ENCODE measurements at places on chromosomes 2 and 18. TPM values are rescaled to one million over a fixed set of nuclear protein-coding genes. Genes with fewer than 3 reads are reported as not detected.
A peak's percentile ranks its signal among the peaks of the same experiment; 100 is the strongest.

GRCh38 chr2:129756276-129756675 is 223.2 kb upstream of the RAB6C start:
- DNase-seq = no peak

GRCh38 chr2:156476850-156477206 is 40.6 kb downstream of the GPD2 start:
- peak; percentile 33 for DNase-seq

GRCh38 chr18:22346401-22346952 is 71.2 kb downstream of the CTAGE1 start:
- peak; percentile 46 for DNase-seq

HOXD1 gene
- not detected for total RNA-seq

DNA sequence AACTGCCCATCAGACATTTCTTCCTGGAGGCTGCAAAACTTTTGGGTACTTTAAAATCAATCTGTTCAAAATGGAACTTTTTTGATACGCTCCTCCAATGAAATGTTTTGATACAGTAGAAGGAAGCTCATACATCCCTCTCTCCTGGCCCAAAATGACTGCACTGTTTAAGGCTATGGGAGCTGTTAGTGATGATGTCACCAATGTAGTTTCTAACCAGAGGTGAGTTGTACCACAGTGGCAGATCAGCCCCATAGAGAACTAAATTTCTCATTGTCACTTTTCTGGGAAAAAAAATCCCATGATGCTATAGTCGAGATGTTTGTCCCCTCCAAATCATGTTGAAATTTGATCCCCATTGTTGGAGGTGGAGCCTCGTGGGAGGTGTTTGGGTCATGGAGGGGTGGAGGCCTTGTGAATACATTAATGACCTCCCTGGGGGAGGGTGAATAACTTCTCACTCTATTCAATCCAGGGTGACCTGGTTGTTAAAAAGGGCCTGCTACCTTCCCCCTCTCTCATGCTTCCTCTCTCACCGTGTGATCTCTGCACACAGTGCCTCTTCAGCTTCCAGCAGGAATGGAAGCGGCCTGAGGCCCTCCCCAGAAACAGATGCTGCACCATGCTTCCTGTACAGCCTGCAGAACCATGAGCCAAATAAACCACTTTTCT is 117.4 kb upstream of the NPAS2 start:
- no peak for DNase-seq

GRCh38 chr2:80496775-80497174 is 192.2 kb upstream of the LRRTM1 start:
- DNase-seq = no peak

DNA sequence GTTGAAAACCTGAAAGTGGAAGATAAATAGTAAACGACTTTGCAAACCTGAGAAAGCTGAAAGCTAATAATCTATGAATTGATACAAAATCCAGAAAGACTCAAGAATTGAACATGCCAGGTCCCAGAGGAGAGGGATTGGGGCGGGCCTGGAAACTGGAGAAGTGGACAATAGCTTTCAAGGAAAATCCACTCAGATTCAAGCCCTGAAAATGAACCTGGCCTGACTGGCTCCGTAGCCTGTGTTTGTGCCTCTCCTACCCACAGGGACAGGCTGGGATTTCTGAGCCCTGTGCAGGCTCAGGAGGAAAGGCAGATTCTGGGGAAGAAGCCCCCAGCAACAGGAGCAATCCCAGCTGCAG is 274.8 kb upstream of the HS6ST1 start:
- DNase-seq = no peak

DNA sequence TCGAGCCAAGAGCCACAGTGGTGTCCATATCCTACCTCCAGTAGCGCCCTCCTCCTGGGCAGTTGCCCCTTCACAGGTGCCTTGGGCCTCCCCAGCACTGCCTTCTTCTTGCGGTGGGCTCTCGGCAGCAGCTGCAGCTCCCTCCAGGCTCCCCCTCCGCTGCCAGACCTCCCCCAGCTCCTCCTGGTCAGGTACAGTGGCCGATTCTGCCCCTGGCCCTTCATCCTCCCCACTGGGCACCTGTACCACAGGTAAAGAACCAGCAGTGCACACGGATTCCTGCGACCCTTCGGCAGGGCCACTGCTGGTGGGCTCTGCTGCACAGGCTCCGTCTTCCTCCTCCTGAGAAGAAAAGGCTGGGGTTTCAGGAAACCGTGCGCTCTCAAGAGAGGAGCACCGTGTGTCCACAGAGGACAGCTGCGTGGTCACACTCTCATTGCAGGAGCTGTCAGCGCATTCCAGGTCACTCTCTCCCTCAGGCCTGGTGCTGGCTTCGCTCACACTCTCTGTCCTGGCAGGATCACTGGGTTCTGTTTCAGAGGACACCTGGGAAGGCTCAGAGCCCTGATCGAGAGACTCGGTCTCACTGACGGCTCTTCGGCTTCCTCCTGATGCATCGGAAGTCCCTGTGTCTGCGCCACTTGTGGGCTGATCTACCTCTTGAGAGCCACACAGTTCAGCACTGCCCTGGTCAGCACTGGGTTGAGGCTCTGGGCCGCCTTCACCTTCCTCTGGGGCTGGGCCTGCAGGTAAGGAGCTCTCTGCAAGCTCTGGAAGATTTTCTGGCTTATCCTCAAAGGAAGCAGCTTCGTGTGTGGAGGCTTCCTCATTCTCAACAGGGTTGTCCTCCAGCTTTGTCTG is 147.4 kb upstream of the STK17B start:
- DNase-seq = no peak

HOXD10 gene
- total RNA-seq = not detected

- peak; percentile 4 for DNase-seq
These were observed 16.8 kb upstream of the LYPD6 start for GRCh38 chr2:149313512-149313972.

GRCh38 chr2:38129481-38129880 is 53.5 kb upstream of the CYP1B1 start:
- DNase-seq = no peak

GRCh38 chr2:207281436-207281835 is 115.7 kb upstream of the KLF7 start:
- DNase-seq = no peak

- no peak for DNase-seq
These were observed 187.9 kb downstream of the VAPA start for GRCh38 chr18:10101729-10102128.

DNA sequence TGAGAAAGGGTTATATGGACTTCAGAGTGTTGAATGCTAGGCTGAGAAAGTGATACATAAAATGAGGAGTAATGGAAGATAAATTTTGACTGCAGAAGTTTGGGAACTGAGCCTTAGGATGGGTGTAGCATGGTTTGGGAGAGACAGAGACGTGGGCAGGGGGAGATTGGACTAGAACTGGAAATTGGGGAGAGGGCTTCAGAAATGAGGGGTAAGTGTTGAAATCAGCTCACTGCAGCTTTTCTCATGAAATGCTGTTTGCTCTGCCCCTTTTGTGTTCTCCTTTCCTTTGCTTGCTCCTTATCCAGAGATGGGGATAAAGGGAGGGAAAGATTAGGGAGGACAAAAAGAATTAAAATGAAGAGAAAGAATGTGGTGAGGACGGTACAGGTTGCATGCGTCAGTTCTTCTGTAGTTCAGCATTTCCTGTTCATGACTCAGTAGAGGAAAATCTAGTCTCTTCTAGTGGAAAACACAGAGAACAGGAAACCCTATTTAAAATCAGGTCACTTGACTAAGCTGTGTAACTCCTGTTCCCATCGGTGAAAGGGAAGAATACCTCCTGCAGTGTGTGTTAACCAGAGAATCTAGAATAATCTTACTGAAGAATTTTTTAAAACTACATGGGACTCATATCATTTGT is 105.6 kb downstream of the CRIM1 start:
- no peak for DNase-seq

DNA sequence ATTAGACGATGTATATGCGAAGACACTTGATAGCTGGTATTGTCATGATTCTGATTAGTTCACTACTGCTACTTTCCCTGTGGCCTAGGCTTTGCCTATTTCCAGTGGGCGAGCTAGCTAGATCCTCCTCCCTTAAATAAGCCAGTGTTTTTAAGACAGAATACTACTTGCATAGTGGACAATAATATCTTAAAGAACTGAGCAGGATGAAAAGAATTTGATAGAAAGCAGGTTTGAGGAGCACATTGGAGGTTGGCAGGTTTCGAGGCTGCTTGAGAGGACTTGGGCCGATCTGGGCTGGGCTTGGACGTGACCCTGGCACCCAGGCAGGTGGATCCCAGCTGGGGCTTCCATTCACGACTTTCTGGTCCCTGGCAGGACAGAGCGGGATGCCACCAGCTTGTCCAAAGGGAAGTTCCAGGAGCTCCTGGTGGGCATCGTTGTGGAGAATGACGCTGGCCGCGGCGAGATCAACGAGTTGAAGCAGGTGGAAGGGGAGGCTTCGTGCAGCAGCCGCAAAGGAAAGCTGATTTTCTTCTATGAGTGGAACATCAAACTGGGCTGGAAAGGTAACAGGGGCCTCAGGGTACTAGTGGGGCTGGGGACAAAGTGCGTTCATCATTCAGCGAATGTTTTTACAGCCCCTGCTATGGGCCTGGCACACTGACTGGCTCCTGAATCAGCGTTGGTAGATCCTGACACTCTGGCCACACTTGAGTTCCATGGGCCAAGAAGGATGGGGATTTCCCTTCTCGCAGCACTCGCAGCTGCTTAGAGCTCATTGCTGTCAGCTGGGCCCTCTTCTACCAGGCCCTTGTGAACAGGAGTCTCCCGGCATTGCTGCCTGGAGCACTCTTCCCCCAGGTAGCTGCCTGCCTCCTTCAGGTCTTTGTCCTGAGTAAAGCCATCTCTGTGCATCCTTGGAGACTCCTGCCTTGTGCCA is 16.9 kb downstream of the C2orf74 start:
- peak; percentile 30 for DNase-seq

OSBPL1A gene
- total RNA-seq = 2.7 TPM

PPP1R1C gene
- total RNA-seq = not detected

DNA sequence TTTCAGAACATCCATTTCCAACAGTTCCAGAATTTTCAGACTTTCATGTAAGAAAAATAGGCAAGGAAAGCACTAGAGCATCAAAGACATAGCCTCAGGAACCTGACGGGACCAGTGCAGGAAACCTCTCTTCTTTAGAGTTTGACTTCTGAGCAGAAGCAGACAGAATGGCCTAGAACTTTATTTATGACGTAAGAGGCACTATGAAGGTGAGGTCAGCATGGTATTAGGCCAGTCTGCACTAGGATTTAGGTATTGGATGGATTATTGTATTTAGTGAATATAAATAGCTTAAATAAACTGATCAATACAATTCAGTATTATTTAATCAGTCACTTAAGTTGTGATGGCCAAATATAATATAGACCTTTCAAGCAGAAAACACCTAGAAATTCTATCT is 117.6 kb downstream of the CYRIA start:
- DNase-seq = no peak

FIGN gene
- total RNA-seq = not detected

- DNase-seq = peak; percentile 87
These were observed 66.7 kb upstream of the HAAO start for GRCh38 chr2:42859006-42859552.

FAP gene
- total RNA-seq = not detected

DNA sequence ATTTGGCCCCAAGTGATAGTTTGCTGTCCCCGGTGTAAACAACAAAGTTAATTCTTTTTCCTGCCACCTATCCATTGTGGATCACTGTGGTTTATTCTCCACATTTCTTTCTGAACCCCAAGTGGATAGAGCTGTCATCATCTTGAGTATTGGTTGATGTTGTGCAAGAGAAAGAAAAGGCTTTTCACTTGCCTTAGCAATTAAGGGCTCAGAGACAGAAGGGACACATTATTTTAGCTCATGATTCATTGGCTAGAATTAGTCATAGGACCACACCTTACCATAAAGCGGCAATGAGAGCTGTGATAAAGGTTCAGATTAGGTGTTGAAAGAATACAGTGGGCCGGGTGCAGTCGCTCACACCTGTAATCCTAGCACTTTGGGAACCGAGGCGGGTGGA is 442.1 kb upstream of the DCC start:
- no peak for DNase-seq

- DNase-seq = no peak
These were observed 187.5 kb upstream of the NRXN1 start for GRCh38 chr2:51219468-51219867.

GRCh38 chr2:148006249-148007007 is 14.1 kb downstream of the ORC4 start:
- no peak for DNase-seq

DNA sequence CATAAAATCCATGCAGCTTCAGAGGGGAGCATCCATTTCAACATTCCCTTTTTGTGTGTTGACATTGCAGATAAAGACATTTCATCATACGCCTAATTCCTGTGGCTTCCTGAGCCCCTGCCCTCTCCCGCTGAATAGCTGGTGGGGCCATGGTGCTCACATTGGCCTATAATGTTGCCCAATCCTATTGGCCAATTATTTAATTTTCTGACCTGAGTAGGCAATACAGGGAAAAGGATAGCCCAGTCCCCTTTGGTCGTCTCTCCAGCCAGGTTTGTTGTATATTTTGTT is 163.8 kb upstream of the MYCN start:
- DNase-seq = no peak

GPR45 gene
- total RNA-seq = not detected

DNA sequence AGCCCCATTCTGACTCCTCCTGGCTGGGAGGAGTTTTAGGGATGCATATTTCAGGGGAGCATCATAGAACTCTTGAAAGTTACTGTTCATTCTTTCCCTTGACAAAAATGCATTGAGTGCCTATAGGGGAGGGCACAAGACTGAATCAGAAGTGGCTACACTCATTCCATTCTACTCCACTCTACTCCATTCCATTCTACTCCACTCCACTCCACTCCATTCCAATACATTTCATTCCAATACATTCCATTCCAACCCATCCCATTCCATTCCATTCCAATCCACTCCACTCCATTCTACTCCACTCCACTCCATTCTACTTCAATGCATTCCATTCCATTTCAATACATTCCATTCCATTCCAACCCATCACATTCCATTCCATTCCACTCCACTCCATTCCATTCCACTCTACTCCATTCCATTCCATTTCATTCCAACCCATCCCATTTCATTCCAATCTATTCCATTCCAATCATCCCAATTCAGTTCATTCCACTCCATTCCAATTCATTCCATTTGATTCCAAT is 110.8 kb downstream of the LOXHD1 start:
- no peak for DNase-seq

GRCh38 chr2:236193026-236193425 is 24.8 kb upstream of the GBX2 start:
- DNase-seq = no peak

- peak; percentile 25 for DNase-seq
These were observed 38.7 kb downstream of the STK39 start for GRCh38 chr2:168208652-168209051.

PTPRM gene
- total RNA-seq = 3.0 TPM

GRHL1 gene
- total RNA-seq = 0.20 TPM

OSR1 gene
- not detected for total RNA-seq

DNA sequence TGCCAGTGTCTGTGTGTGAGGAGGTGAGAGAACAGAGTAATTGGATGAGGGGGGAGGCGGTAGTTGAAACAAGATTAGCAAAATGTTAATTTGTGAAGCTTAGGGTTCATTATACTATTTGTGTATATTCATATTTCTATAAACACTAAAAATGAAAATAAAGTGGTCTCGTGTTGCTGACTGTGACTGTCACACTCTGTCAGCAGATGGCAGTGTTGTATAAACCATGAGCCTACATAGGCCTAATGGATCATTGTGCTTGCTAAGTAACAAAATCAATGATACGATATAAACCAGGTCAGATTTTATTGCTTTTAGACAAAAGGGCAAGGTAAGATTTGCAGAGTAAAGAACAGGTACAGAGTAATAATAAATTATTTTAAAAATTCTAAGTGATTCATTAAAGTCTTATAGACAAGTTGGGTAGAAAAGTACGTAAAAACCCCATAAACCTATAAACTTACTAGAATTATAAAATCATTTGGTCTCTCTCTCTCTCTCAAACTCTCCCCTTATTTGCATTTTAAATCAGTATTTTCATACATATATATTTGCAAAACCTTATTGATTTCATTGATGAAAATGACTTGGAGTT is 182.7 kb downstream of the RPIA start:
- DNase-seq = peak; percentile 63

Measured in activated CD8-positive, alpha-beta T cell treated with anti-CD3 and anti-CD28 coated beads for 36 hours (primary cell).